Activated CD4-positive, CD25-positive, alpha-beta regulatory T cell treated with anti-CD3 and anti-CD28 coated beads, Interleukin-2, amount 50 U/mL, for 16 hours (primary cell): ENCODE measurements at places on chromosomes 3 and 15.

GRCh38 chr3:10629671-10630040 is 124.3 kb upstream of the ATP2B2 start:
- DNase-seq = no peak

DNA sequence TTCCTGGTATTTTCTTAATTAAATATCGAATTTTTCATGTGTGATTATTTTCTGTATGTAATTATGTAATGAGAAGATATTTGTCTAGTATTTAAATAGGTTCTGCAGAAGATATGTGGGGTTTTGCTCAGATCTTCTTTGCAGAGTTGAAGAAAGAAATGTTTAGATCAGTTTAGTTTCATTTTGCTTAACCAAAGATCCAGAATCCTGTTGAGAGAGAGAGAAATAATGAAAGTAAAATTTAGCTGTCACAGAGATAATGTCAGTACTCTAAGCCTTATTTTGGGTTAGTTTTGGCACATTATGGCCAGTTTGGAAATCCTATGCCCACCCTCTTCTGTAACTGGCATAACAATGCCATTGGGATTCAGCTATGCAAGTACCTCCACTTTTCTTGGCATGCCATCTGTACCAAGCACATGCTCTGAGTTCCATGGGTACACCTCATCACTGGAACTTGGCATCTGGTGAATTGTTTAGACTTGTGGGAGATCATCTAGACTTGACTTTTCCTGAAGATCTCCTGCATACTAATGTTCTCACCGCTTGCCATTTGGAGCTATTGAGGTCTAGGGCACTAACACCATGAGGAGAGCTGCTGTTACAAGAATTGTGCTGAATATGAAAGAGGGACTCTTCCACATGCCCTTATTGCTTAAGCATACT is 30.9 kb downstream of the PLSCR1 start:
- DNase-seq = no peak

GRCh38 chr3:2158828-2159227 is 60.2 kb downstream of the CNTN4 start:
- no peak for DNase-seq

GRCh38 chr15:46301291-46301690 is 666.5 kb downstream of the SQOR start:
- DNase-seq = no peak

- no peak for DNase-seq
Measured at GRCh38 chr15:58597943-58598828, 151.3 kb downstream of the ADAM10 start.

GRCh38 chr15:59028387-59028955 is 41.0 kb downstream of the RNF111 start:
- no peak for DNase-seq

DNA sequence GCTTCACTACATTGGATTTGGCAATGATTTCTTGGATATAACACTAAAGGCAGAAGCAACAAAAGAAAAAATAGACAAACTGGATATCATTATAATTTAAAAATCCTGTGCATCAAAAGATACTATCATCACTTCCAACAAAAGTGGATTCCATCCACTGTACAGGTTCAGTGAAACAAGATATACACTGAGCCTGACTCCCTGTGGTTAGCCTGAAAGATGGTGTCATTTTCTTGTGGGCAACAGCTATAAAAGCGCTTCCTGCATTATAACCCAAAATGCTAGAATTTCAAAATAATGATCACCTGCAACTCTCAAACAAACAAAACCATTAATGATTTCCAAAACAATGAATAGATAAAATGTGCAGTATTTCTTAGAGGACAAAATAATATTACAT is 39.6 kb upstream of the TBC1D23 start:
- DNase-seq = no peak

DNA sequence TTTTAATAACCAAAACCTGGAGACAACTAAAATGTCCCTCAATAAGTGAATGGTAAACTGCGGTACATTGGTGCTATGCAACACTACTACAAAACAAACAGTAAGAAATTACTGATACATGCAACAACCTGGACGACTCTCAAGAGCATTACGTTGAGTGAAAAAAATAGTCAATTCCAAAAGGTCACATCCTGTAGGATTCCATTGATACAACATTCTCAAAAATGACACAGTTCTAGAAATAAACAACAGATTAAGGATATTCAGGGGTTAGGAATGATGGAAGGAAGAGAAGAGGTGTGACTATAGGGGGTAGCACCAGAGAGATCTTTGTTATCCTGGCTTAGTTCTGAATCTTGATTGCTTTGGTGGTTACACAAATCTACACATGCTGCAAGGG is 72.2 kb downstream of the ZNF148 start:
- DNase-seq = no peak

DNA sequence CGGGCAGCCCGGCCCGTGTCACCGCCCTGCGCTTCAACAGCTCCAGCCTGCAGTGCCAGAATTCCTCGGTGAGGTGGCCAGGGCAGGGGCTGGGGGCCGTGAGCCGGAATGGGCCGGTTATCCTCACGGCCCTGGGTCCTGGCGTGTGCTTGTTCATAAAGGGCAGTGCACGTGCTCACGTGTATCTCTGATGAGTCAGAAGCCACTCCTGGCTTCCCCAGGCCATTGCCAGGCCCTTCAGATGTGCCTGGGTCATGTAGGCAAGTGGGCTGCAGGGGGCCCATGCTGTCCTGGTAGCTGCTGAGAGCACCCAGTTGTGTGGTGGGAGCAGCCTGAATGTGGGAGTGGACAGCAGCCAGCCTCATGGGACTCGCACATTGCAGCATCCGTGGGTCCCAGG is 29.2 kb downstream of the PLXNA1 start:
- no peak for DNase-seq

GRCh38 chr15:63917588-63918316 is 84.0 kb upstream of the HERC1 start:
- no peak for DNase-seq
